Astrocyte of the spinal cord (primary cell): ENCODE measurements at places on chromosomes 2 and 18.

- DNase-seq: no peak
These were observed 513.0 kb upstream of the MYT1L start for GRCh38 chr2:2843969-2844548.

DNA sequence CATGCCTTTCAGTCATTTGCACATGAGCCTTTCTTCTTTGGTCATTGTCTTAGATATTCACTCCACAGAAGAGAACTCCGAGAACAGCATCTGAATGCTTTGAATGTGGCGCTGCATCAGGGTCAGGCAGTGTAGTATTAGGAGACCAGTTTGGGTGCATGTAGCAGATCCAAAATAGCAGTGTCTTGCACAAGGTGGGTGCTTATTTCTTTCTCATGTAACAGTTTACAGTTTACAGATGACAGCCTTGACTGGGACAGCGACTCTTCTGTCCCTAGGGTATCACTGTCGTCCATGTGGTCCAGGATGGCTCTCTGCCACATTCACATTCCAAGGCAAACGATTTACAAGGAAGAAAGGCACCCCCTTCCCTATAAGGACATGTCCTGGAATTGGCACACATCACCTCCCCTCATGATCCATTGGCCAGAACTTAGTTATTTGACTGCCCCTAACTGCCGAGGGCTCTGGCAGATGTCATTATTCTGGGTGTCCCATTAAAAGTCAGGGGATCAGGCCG is 101.0 kb downstream of the STPG4 start:
- DNase-seq: no peak

DNA sequence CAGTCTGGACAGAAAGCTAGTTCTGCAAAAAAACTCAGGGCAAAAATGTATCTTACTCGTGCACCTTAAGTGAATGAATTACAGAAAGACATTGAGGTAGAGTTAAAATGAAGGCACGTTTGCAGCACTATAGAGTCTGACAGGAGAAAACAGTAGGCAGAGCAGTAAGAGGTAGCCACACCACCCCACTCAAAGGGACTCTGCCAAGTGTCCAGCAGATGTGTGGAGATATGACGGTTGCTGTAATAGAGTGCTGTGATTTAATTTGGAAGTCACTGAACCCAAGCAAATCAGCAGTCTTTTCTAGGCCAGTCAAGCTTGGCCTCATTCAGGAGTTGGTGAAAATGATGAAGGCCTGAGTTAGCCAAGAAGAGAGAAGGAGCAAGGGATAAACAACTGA is 464.4 kb downstream of the PTPRM start:
- no peak for DNase-seq

- DNase-seq: no peak
These were observed 33.8 kb downstream of the PCARE start for GRCh38 chr2:29040552-29040951.
